ENCODE measurements at places on chromosomes 13 and 19. TPM values are rescaled to one million over a fixed set of nuclear protein-coding genes. Genes with fewer than 3 reads are reported as not detected.

GRCh38 chr19:37986048-37986750 is 79.2 kb downstream of the SIPA1L3 start:
- H3K36me3 ChIP-seq, result no peaks in the 10 kb centered on the region
- H3K27ac ChIP-seq, result no peak overlapping the region
- peaks cover 35% of the 10 kb centered on the region for H3K4me1 ChIP-seq
- DNase-seq, result no peak
- H3K4me3 ChIP-seq, result no peak overlapping the region

The KBTBD7 gene
- total RNA-seq, result 5.9 TPM

The CYP2A7 gene
- total RNA-seq, result 4.9 TPM

- no peak overlapping the region for H3K27ac ChIP-seq
- DNase-seq, result no peak
- no peak overlapping the region for H3K4me3 ChIP-seq
Observed at GRCh38 chr13:25192936-25193335, 20.8 kb upstream of the AMER2 start.

DNA sequence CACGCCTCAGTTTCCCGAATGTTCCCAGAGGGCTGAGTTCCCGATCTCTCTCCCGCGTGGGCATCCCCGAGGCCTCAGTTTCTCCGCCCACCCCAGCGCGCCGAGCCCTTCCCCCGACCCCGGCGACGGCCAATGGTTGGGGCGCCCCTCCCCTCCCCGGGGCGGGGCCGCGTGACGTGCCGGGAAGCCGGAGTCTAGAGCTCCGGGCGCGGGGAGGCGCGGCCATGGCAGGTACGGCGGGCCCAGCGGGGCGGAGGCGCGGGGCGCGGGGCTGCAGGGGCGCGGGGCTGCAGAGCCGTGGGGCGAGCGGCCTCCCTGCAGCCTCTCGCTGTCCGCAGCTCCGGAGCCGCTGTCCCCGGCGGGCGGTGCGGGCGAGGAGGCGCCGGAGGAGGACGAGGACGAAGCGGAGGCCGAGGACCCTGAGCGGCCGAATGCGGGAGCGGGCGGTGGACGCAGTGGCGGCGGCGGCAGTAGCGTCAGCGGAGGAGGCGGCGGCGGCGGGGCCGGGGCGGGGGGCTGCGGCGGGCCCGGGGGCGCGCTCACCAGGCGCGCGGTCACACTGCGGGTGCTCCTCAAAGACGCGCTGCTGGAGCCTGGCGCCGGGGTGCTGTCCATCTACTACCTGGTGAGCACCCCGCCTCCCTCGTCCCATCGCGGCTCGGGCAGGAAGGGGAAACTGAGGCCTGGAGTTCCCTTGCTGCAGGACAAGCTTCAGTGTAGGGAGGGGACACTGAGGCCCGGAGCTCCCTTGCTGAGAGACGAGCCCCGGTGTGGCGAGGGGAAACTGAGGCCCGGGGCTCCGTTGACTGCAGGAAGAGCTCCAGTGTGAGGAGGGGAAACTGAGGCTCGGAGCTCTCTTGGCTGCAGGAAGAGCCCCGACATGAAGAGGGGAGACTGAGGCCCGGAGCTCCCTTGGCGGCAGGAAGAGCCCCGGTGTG is at the start of gene MPND:
TSS of gene MPND (plus strand) at position 193 of the 938 bp plus-strand sequence. CDS start at position 225, 32 bp downstream.
- H3K4me1 ChIP-seq, result peaks cover 12% of the 10 kb centered on the region
- peaks cover 5% of the 10 kb centered on the region for H3K36me3 ChIP-seq
- peak within 1 kb of the TSS; percentile 78 for H3K4me3 ChIP-seq
- H3K27ac ChIP-seq, result peak within 1 kb of the TSS; percentile 94
- no peak for DNase-seq

- H3K4me1 ChIP-seq, result peaks cover 13% of the 10 kb centered on the region
- DNase-seq, result no peak
- H3K27me3 ChIP-seq, result no peaks in the 10 kb centered on the region
- no peak overlapping the region for H3K4me3 ChIP-seq
- H3K36me3 ChIP-seq, result no peaks in the 10 kb centered on the region
Observed at GRCh38 chr19:7426986-7427385, 61.8 kb downstream of the PEX11G start.

- DNase-seq, result no peak
- H3K4me1 ChIP-seq, result no peaks in the 10 kb centered on the region
- no peaks in the 10 kb centered on the region for H3K27me3 ChIP-seq
- no peak overlapping the region for H3K4me3 ChIP-seq
- no peaks in the 10 kb centered on the region for H3K36me3 ChIP-seq
Observed at GRCh38 chr13:41411522-41411921, 45.8 kb upstream of the RGCC start.
